Fibroblast of skin of scalp (primary cell): ENCODE measurements at places on chromosomes 13 and 19.

- DNase-seq, result no peak
Observed at GRCh38 chr13:107057028-107057631, 489.2 kb upstream of the ARGLU1 start.

GRCh38 chr19:31099515-31100205, 249.6 kb downstream of the TSHZ3 start:
- no peak for DNase-seq

- no peak for DNase-seq
Observed at GRCh38 chr19:2793577-2793976, 8.3 kb downstream of the THOP1 start.

DNA sequence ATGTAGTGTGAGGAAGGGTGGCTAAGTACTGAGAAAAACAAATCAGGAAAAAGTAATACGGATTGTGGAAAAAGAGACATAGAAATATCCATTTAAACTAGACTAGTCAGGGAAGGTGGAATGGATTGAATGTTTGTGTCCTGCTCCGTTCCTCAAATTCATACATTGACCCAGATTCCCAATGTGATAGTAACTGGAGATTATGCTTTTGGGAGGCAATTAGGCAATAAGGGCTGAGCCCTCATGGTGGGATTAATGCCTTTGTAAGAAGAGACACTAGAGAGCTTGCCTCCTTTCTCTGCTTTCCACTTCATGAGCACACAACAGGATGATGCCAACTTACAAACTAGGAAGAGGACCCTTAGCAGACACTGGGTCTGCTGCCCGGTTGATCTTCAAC, 765.2 kb upstream of the GPC6 start:
- no peak for DNase-seq

GRCh38 chr19:29016926-29017760, 195.8 kb downstream of the UQCRFS1 start:
- no peak for DNase-seq

GRCh38 chr13:29573190-29573589, 22.3 kb downstream of the SLC7A1 start:
- peak; percentile 20 for DNase-seq

DNA sequence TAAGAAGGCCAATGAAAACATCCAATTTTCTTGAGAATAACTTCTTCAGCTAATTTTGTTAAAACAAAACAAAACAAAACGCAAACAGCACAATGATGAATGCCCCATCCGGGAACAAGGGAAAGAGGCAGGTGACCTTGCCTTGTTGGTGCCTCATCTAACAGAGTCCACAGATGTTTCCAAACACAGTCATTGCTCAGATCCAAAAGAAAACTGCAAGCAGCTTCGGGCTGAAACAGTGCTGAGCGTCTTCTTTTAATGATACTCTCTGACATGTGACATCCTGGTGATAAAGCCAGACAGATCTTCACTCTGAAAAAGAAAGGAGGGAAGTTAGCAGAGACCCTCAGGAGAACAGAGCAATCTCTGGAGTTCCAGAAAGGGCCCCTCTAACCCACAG, 30.4 kb downstream of the IRS2 start:
- no peak for DNase-seq

DNA sequence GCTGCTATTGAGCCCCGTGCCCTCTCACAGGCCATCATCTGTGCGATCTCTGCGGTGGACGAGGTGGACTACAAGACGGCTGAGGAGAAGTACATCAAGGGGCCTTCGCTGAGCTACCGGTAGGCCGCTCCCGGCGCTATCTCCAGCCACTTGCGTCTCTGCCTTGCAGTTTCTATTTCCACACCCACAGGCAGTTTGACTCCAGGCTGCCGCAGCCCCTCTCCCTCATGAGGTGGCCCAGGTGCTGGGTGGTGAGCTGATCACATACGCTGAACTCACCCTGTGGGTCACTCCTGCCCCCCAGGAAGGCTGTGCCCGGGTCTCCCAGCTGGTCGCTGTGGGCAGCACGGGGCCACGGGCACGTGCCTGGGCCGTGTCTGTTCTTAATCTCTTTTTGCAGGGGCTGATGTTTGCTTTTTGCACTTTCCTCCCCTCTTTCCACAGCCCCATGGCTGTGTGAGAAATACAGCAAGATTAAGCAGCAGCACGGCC, 10.6 kb upstream of the NDUFS7 start:
- no peak for DNase-seq

GRCh38 chr13:28849441-28849840, 29.3 kb downstream of the MTUS2 start:
- DNase-seq, result no peak

GRCh38 chr13:43915451-43915850, 35.7 kb downstream of the LACC1 start:
- DNase-seq, result peak; percentile 24

GRCh38 chr19:14149509-14149994, 13.2 kb upstream of the ASF1B start:
- DNase-seq, result peak; percentile 49

DNA sequence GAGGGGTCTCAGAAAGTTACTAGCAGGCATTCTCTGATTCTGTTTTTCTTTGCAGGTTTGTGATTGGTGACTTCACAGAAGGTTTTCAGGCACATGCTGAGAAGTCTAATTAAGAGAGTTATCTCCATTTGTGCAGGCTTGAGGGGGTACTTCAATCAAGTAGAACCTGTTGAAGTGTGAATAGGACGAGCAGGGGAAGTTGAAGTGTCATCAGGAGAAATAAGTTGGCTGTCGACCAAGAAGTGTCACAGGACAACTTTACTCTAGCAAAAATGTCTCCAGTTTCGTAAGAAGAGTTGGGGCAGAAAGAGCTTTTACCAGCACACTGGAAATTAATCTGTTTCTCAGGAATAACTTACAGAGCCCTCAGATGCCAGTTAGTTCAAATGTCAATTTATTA, 576.5 kb upstream of the SLITRK5 start:
- peak; percentile 1 for DNase-seq

GRCh38 chr13:40777166-40777808, 6.3 kb upstream of the MRPS31 start:
- peak; percentile 43 for DNase-seq

DNA sequence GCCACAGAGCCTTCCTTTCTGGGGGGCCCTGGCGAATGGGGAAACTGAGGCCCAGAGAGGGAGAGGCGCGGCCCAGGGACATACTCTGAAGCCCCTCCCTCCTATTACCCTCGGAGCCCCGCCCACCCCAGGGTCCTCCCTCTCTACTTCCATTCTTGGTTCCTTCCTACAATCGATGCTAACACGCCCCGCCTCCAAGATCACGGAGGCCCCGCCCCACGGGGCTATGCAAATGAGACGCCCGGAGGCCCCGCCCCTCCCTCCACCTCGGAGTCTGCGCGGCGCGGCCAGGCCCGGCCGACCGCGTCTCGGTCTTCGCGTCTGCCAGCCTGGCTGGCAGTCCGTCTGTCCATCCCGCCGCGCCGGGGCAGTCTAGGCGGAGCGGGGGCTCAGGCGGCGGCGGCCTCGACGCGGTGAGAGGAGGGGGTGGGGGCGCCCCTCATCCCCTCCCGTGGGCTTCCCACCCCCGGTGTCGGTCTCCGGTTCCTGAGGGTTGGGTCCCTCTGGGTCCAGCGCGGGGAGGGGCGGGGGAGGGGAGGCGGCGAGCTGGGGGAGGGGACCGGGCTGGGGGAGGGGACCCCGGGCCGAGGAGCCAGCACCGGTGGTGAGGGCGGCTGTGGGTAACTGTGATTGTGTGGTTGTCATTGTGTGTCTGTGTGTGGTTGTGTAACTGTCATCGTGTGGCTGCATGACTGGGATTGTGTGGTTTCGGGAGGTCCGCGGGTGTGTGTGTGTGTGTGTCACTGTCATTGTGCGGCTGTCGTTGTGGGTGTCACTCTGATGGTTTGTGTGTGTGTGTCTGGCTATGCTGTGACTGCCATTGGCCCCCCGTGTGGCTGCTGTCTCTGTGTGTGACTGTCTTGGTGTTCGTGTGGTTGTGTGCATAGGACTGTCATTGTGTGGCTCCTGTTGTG, at the start of gene PLPPR2:
PLPPR2 (plus strand) TSS at position 273 of the 914 bp plus-strand sequence. CDS start 2,242 bp downstream, outside the sequence.
- peak; percentile 94 for DNase-seq

DNA sequence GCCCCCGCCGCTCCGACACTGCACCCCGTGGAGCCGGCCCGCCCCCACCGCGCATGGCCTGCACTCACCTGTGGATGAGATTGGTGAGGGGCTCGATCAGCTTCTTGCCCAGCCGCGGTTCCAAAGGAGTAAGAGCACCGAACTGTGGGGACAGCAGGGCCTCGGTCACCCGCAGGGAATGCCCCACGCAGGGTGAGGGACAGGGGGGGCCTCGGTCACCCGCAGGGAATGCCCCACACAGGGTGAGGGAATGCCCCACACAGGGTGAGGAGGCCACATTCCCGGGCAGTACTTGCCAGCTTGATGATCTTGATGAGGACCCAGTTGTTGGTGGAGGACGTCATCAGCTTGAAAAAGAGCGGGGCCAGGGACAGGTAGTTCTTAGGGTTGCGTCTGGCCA, 22.3 kb downstream of the AP3D1 start:
- no peak for DNase-seq

GRCh38 chr13:61413572-61414535, 1.8 kb downstream of the PCDH20 start:
- no peak for DNase-seq

DNA sequence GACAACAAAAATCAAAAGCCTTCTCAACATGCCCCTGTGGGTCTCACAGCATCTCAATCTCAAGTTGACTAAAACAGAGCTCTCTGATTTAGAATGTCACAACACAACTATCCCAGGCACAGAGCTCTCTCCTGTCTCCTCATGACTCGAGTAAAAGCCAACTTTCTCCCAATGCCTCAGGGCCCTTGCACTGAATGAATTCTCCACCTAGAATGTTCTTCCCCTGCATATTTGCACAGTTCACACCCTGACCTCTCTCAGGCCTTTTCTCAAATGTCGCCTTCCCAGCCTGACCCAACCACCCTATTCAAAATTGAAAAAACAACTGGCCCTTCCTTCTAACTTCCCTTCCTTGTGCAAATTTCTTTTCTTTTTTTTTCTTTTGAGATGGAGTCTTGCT, 3.7 kb upstream of the SWSAP1 start:
- DNase-seq, result no peak

GRCh38 chr13:71864986-71865873, 1.8 kb downstream of the DACH1 start:
- DNase-seq, result no peak

GRCh38 chr19:3403489-3404323, 37.3 kb downstream of the NFIC start:
- peak; percentile 98 for DNase-seq

DNA sequence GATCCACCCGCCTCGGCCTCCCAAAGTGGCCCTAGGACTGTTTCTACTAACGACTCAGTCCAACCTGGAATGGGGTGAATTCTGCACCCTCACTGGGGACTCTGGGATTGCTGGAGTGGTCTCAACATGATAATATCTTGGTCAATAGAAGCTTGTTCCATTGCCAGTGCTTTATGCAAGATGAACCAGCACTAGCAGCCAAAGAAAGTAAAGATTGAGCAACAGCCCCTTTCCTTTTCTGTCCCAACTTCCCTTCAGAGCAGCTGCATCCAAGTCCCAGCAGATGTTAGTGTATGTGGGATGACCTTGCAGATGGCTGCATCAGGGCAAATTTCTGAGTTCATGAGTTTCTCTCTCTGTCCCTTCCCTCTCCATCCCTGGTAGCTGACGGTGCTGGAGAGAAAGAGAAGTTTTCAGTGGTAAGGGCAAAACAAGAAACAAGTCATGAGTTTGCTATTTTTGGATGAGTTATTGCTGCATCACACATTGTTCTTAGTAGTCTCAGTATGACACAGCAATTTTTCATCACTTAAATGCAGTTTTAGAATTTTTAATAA, 183.6 kb upstream of the EDNRB start:
- peak; percentile 59 for DNase-seq

DNA sequence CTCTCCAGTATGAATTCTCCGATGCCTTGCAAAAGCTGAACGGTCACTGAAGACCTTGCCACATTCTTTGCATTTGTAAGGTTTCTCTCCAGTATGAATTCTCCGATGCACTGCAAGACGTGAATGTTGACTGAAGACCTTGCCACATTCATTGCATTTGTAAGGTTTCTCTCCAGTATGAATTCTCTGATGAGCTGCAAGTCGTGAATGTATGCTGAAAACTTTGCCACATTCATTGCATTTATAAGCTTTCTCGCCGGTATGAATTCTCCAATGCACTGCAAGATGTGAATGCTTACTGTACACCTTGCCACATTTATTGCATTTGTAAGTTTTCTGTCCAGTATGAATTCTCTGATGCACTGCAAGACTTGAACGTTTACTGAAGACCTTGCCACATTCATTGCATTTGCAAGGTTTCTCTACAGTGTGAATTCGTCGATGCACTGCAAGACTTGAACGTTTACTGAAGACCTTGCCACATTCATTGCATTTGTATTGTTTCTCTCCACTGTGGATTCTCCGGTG, 20.0 kb upstream of the ZNF841 start:
- DNase-seq, result no peak

DNA sequence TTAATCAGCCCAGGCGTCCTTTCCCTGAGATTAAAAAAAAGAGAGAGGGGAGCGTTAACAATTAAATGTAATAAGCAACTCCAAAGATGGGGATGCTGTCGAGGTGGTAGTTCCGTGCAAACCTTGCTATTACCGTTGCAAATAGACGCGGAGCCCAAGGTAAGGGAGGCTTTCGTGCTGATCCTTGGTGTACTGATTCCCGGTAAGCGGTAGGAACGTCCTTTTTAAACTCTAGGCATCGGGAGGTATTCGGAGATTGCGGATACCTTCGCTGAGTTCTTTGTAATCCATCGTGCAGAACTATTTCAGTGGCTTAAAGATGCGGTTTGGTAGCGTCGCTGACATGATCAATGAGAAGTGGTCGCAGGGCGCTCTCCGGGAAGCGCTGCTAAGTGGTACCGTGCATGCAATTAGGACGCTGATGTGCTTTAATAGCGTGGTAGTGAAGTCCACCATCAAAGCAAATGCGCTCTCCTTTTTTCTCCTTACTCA, 3.1 kb downstream of the SLITRK5 start:
- DNase-seq, result no peak

DNA sequence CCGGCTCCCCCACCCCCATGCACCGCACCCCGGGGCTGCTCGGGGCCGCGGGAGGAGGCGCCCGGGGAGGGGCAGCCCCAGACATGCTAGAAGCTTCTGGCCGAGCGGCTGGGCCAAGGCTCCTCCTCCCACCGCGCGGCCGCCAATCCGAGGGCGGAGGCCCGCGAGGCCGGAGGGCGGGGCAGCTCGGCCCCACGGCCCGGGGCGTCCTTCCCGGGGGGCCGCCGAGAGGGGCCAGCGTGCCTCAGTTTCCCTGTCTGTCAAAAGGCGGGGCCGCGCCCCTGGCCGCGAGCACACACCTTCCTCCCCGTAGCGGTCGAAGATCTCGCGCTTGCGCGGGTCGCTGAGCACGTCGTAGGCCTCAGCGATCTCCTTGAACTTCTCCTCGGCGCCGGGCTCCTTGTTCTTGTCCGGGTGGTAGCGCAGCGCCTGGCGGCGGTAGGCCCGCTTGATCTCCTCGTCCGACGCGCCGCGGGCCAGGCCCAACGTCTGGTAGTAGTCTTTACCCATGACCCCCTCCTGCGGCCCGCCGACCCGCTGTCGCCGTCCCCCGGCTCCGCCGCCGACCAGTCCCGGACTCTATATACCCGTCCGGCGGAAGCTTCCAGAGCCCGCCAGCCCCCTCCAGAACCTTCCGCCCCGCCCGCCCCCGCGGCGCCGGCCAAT, at the start of gene DNAJB1:
DNAJB1 (minus strand) TSS at position 558 of the 666 bp plus-strand sequence; CDS start at position 510, 48 bp downstream.
- DNase-seq, result peak; percentile 80

- DNase-seq, result no peak
Observed at GRCh38 chr19:36246006-36246481, 31.1 kb downstream of the ZNF146 start.
